ENCODE measurements at places on chromosomes 2 and 18.

DNA sequence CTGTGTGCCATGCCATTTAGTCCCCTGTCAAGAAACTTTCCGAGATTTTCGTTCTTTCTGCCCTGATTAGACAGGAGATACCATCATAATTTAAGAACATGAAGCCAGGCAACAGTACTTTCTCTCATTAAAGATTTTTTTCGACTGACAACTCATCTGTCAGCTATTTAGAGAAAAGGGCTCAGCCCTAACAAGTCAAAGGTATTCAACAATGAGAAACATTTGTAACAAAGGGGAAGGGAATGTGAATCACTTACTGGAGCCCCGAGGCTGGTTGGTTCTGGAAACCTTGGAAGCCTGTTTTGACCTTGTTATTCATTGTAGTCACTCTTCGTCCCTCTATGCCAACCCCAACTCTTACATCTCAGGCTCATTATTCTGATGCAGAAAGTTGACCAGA is 199.4 kb downstream of the SPP2 start:
- peak; percentile 63 for DNase-seq

DNA sequence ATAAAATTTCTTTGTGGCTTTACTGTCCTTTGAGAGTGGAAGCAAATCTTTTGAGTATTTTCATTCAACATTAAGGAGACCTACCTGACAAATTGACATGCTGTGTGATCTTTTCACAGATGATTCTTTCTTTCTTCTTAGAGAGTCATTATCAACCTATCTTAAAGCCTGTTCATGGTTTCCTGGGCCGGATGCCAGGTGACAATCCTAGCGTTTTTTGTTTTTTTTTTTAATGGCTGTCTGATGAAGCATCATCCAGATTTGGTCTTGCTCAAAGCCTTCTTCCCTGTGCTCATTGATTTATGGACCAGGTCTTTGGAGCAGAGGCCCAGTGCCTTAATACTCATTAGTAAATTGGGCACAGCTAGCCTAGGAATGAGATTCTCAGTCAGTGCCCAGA is 9.8 kb upstream of the MGAT5 start:
- DNase-seq, result no peak

DNA sequence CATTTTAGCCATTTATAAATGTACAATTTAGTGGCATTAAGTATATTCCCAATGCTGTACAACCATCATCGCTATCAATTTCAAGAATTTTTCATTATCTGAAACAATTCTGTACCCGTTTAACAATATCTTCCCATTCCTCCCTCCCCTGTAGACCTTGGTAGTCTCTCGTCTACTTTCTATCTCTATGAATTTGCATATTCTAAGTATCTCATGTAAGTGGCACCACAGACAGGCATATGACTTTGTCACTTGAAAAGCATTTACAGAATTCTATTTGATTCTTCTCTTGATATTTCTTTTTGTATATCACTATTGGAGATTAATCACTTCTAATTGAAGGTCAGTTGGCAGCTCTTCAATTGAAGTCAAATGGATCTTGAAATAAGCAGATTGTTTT is 48.0 kb downstream of the CCDC138 start:
- DNase-seq, result no peak

- DNase-seq, result no peak
Observed at GRCh38 chr2:224952936-224953657, 89.2 kb downstream of the DOCK10 start.

- DNase-seq, result no peak
Observed at GRCh38 chr2:141611176-141611571, 519.6 kb downstream of the LRP1B start.

DNA sequence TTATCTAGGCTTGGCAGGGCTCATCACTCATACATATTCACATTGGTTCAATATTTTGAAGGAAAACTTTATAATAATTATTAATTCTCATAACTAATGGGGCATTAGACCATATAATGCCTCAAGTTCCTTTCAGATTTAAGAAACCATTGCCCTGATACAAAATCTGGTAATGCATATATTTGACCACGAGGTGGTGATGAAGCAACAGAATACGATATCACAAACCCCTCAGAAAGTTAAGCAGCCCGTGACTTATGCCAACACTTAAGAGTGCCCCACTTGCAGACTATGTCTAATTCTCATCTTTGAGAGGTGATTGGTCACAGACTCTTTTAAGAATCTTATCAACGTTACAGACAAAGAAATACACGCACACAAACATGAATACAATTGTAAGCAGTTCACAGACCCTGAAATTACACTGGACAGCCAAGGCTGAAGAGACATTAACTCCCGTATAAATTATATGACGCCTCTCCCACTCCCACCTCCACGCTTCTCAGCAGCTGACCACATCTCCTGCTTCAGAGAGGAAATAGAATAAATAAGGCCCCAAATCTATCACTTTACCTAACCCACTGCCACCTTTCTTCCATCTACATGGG is 20.7 kb upstream of the DNAH6 start:
- no peak for DNase-seq

DNA sequence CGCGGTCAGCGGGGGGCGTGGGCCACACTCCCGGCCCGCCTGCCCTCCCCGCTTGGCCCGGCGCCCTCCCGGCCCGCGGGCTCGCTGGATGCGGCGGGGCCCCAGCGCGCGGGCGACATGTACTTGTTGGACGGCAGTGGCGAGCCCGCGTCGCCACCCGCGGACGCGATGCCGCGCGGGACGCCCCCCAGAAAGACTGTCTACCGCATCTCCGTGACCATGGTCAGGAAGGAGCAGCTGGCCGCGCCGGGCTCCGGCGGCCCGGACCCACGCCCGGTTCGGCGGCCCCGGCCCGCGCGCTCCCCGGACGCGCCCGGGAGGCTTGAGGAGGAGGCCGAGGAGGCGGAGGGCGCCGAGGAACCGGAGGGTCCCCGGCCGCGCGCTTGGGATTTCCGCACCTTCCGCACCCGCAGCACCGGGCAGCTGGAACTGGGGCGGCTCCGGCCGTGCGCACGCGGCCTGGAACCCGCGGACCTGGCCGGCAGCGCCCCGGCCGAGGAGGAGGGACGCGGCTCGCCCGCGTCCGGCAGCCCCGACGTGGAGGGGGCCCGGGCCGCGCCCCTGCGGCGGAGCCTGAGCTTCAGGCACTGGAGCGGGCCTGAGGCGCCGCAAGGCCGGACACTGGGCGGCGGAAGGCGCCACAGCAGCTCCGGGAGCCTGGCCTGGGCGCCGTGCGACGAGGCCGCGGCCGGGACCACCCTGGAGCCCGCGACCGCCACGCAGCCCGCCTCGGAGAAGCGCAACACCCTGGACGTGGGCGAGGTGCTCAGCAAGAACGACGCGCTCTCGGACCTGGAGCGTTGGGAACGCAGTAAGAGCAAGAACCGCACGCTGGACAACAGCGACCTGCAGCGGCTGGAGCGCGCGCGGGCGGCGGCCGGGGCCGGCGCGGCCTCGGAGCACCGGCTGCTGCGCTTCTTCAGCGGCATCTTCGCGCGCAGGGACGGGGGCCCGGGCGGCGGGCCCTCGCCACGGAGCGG is 176.4 kb downstream of the AGAP1 start:
- DNase-seq, result peak; percentile 48

DNA sequence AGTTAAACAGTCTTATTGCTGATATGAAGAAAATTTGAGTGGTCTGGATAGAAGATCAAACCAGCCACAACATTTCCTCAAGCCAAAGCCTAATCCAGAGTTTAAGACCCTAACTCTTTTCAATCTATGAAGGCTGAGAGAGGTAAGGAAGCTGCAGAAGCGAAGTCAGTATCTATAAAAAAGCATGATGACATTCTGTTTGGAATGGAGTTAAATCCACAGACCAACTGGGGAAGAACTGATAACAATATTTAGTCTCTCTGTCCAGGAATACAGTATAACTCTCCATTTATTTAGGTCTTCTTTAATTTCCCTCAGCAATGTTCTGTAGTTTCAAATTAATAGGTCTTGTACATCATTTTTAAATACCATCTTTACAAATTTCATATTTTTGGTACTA is 16.0 kb downstream of the PIGN start:
- DNase-seq, result no peak

DNA sequence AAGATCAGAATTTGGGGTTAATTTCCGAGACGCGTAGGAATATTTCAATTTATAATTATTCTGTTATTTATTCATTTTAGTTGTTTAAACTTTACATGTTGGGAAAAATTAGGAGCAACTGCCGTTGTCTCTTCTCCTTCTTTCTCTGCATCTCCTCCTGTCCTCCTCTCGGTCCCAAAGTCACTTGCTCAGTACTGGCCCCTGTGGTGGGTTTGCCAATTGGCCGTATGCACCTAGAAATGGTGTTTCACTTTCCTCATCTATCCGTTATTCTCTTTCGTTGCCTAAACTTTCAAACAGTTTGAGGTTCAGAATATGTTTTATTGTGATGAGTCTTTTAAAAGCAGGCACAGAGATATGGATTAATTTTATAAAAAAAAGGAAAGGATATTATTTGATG is 517.9 kb downstream of the PLCL1 start:
- no peak for DNase-seq

DNA sequence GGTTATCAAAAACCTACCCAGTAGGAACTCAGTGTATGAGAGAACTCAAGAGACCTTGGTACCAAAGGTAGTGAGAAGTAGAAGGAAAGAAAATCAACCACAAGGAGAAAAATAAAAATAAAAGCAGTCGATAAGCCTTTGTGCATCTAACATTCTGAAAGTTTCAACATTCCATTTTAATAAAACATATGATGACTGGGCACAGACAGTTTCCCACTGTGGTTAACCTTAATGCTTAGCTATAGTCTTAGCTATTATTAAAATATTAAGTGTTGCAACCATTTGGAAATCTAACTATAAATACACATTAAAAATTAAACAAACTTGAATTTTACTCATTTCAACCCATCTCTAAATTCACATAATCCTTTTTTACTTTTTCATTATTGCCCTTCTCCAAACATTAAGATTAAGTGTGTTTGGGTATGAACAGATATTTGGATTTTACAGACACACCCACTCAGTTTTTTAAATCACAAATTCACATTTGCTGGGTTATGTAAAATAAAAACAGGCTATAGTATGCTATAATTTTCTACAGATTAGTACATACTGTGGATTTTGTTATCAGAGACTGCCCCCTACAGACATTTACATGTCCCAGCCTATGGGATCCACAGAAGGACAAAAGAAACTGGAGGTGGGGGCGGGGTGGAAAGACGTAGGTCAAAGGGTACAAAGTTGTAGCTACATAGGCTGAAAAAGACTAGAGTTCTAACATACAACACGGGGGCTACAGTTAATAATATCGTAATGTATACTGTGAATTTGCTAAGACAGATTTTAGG is 32.8 kb downstream of the SRBD1 start:
- no peak for DNase-seq

- no peak for DNase-seq
Observed at GRCh38 chr2:238053191-238053776, 7.5 kb upstream of the SCLY start.

GRCh38 chr2:203892207-203892606 is 24.6 kb downstream of the CTLA4 start:
- DNase-seq, result no peak

- no peak for DNase-seq
Observed at GRCh38 chr2:132678483-132678882, 8.5 kb upstream of the LYPD1 start.

- no peak for DNase-seq
Observed at GRCh38 chr2:45458909-45459563, 152.0 kb downstream of the SRBD1 start.

All from GM04504 (cell line).